ENCODE measurements at places on chromosomes 5 and 9. TPM values are rescaled to one million over a fixed set of nuclear protein-coding genes. Genes with fewer than 3 reads are reported as not detected.
A peak's percentile ranks its signal among the peaks of the same experiment; 100 is the strongest.

GRCh38 chr9:115328228-115328627 is 210.3 kb upstream of the TNC start:
- no peaks in the 10 kb centered on the region for H3K4me1 ChIP-seq
- H3K27me3 ChIP-seq, result no peaks in the 10 kb centered on the region
- no peak overlapping the region for H3K27ac ChIP-seq

- peaks cover 56% of the 10 kb centered on the region for H3K27me3 ChIP-seq
- H3K4me3 ChIP-seq, result no peak overlapping the region
- no peak for DNase-seq
- H3K27ac ChIP-seq, result no peak overlapping the region
- H3K4me1 ChIP-seq, result no peaks in the 10 kb centered on the region
These were observed 96.4 kb upstream of the SELENOP start for GRCh38 chr5:42908086-42908485.

DNA sequence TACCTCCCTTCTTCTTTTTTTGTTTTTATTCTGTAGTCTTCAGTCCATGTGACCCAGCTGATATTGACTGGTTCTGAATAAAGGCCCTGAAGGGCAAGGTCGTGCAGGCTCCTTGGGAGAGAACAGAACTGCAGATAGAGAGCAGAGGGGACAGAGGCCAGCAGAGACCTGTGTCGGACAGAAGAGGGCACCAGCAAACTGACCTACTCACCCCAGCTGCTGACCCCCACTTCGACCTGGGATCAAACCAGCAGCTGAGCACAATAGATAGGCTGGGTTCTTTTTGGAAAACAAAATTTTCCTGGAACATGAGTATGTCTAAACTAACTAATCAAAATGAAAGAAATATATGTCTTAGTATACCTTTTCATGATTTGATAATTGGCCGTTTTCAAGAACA is 695.1 kb downstream of the NR2F1-AS1 start:
- peak; percentile 75 for DNase-seq
- H3K27ac ChIP-seq, result no peak overlapping the region
- H3K27me3 ChIP-seq, result no peaks in the 10 kb centered on the region
- no peaks in the 10 kb centered on the region for H3K36me3 ChIP-seq
- H3K4me3 ChIP-seq, result no peak overlapping the region
- H3K4me1 ChIP-seq, result peaks cover 54% of the 10 kb centered on the region

DNA sequence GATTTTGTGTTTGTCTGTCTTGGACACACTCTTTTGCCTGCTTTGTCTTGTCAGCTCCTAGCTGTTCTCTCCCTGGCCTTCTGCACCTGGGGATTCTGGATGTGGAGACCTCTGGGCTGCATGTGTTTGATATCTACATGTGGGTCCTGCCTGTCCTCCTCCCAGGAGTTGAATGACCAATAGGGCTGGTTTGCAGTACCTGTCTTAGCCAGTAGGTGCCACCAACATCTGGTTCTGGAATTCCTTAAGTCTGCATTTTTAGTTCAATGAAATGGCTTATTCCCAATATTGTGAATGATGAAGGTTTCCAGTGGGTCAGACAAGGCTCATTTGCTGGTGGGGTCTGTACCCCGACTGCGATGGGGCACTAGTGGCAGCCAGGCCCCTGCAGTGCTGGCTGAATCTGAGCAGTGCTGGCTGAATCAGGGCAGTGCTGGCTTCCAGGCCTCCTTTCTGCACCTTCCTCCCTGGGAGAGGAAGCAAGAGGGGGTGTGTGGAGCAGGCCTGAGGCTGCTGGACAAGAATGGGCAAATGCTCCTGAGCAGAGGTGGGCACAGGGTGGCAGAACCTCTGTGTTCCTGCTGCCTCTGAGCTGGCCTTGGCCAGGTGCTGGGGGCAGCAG is 73.3 kb downstream of the RXRA start:
- H3K27me3 ChIP-seq, result no peaks in the 10 kb centered on the region
- no peaks in the 10 kb centered on the region for H3K36me3 ChIP-seq
- no peak overlapping the region for H3K4me3 ChIP-seq
- no peak for DNase-seq
- H3K27ac ChIP-seq, result no peak overlapping the region
- H3K4me1 ChIP-seq, result no peaks in the 10 kb centered on the region

DNA sequence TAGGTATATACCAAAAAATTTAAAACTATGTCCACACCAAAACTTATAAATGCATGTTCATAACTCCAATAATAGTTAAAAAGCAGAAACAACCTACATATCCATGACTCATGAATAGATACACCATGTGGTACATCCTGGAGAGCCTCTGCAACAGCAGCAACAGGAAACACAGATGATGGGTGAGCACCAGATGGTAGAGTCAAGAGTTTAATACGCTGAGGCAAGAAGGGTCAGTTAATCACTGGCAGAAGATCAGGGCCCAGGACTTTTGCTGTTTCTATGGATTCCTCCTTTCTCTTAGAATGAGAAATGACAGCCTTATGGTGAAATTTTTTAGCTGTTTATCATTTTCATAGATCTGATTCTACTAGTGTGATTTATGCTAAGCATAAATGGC is 351.8 kb upstream of the ADAMTSL1 start:
- H3K36me3 ChIP-seq, result no peaks in the 10 kb centered on the region
- no peak overlapping the region for H3K27ac ChIP-seq

DNA sequence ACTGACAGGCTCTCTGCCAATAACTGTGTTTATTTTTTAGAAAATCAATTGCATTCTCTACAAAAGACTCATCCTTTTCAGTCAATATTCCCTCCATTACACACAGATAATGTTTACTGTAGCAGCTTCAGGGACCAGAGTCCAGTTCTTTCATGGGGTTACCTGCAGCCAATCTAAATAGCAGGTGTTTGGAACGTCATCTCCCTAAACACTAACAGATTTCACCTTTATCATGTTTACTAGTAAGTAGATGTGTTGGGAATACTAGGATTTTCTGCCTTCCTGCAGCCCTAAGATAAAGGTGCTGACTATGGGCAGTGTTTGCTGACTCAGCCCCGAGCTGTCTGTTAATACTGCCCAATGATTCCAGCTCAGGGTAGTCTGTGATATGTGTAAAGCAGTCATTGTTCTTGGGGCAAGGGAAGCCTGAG is 447.0 kb downstream of the KIF4B start:
- no peaks in the 10 kb centered on the region for H3K27me3 ChIP-seq
- H3K4me3 ChIP-seq, result no peak overlapping the region
- no peak overlapping the region for H3K27ac ChIP-seq
- no peaks in the 10 kb centered on the region for H3K36me3 ChIP-seq
- H3K4me1 ChIP-seq, result peaks cover 10% of the 10 kb centered on the region

DNA sequence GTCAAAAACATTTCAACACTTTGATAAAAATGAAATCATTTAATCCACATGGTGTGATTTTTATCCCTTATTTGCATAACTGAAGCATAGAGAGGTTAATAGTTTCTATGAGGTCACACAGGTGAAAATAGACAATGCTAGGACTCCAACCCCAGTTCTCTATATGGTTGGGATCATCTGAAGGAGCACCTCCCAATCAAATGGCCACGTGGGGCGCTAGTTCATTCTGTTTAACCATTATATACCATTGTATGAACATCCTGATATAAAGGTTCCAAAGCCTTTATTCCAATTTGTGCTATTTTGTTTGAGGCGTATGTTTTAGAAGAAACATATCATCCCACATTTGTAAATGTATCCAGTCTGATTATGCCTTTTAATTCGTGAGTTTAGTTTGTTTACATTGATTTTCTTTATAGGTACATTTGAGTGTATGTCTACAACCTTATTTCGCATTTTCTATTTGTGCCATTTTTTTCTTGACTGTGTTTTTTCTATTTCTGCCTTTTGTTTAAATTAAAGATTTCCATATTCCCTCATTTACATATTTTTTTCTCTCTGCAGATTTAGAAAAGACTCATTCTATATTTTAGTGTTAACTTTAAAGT is 1092.0 kb downstream of the MAT2B start:
- no peaks in the 10 kb centered on the region for H3K4me1 ChIP-seq
- H3K4me3 ChIP-seq, result no peak overlapping the region
- H3K27ac ChIP-seq, result no peak overlapping the region

GRCh38 chr5:40594811-40595210 is 84.9 kb upstream of the PTGER4 start:
- DNase-seq, result no peak
- H3K36me3 ChIP-seq, result no peaks in the 10 kb centered on the region
- no peaks in the 10 kb centered on the region for H3K27me3 ChIP-seq
- H3K4me3 ChIP-seq, result no peak overlapping the region
- H3K4me1 ChIP-seq, result no peaks in the 10 kb centered on the region
- no peak overlapping the region for H3K27ac ChIP-seq

GRCh38 chr9:88828018-88828417 is 163.2 kb upstream of the S1PR3 start:
- DNase-seq, result no peak
- no peaks in the 10 kb centered on the region for H3K36me3 ChIP-seq
- no peaks in the 10 kb centered on the region for H3K27me3 ChIP-seq
- no peak overlapping the region for H3K27ac ChIP-seq
- no peaks in the 10 kb centered on the region for H3K4me1 ChIP-seq

GRCh38 chr9:38032266-38033110 is 36.5 kb downstream of the SHB start:
- no peaks in the 10 kb centered on the region for H3K36me3 ChIP-seq
- H3K27me3 ChIP-seq, result no peaks in the 10 kb centered on the region
- H3K4me3 ChIP-seq, result no peak overlapping the region
- no peaks in the 10 kb centered on the region for H3K4me1 ChIP-seq
- DNase-seq, result no peak
- no peak overlapping the region for H3K27ac ChIP-seq

DNA sequence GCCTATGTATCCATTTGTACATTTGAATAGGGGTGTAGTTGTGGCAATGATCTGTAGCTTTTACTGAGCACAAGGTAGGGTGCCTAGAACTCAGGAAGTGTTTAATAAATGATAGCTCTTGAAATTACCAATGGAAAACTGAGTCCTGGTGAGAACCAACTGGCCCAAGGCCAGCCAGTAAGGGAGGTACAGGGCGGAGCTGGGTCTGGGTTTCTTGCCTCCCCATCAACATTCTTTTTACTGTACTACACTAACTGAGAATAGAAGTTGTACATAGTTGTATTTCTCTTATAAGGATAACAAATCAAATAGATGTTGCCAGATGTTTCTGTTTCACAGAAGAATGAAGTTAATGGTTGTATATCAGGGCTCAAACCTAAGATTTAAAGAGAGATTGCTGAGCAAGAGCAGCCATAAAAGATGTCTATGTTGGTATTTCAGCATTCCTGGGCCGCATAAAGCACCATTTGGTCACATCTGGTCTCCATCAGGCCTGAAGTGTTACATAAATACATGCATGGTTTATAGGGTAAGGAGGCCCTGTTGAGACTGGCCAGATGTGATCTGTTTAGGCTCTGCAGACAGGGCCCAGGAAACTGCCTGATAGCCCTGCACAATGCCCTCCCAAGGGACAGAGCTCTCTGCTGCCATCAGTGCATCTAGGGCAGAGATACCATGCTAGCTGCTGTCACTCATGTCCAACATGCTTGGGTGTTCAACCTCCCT is 210.5 kb downstream of the NXNL2 start:
- DNase-seq, result no peak
- H3K27me3 ChIP-seq, result no peaks in the 10 kb centered on the region
- no peak overlapping the region for H3K4me3 ChIP-seq
- H3K36me3 ChIP-seq, result no peaks in the 10 kb centered on the region

DNA sequence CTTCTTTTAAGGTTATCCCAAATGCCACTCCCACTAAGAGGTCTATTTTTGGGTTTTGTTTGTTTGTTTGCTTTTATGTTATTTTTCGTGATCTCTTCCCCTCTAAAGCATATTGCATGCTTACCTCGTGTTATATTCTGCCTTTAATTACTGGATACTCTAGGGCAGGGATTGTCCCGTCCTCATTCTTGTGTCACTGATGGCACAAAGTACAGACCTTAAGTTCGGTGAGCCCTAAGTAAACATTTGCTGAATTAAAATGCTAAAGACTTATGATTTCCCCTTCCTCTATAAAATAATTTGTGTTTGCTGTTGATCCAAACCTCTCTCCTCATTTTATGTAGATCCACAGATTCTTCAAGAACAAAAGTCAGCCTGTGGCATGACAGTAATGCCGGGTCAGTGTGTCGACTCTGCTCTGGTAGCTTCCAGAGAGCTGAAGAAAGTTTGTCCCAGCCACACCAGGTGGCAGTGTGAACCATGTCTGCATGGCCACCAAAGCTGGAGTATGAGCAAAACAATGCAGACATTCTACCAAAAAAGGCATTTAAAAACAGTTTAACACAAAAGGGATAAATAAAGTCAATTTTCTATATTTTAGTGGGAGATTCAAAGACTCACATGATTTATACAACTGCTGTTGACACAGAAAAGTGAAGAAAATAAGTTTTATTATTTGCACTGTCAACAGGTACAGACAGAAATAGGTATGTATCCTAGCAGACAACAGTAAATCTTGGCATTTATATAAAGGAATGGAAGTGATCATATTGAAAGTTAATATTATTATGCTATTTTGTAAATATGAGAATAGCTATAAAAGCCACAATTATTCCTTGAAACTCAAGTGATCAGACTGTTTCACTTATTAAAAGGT is 17.9 kb upstream of the POC5 start:
- H3K27ac ChIP-seq, result no peak overlapping the region
- peak; percentile 58 for DNase-seq
- peaks cover 15% of the 10 kb centered on the region for H3K4me1 ChIP-seq
- no peaks in the 10 kb centered on the region for H3K27me3 ChIP-seq

- H3K36me3 ChIP-seq, result peaks cover 12% of the 10 kb centered on the region
- no peak overlapping the region for H3K4me3 ChIP-seq
These were observed 281.5 kb downstream of the EFNA5 start for GRCh38 chr5:107389130-107389774.

DNA sequence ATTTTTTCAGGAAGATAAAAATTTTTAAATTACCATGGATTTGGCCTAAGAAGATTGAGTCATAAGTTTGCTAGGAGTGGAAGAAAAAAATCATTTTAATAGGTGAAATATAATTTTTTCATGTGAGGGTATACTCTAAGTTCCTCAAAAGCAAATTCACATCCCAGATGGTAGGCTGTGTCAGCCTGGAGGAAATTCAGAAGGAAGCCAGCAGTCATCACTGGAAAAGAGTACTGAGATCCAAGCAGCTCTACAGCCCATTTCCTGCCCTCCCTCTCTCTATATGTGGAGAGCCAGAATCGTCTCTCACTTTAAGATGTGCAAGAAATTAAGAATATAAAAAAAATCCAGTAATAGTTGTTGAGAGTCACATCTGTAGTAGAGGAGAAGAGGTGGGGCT is 126.5 kb upstream of the CDH18 start:
- DNase-seq, result no peak
- H3K27me3 ChIP-seq, result no peaks in the 10 kb centered on the region
- H3K27ac ChIP-seq, result no peak overlapping the region
- no peaks in the 10 kb centered on the region for H3K36me3 ChIP-seq
- no peak overlapping the region for H3K4me3 ChIP-seq
- H3K4me1 ChIP-seq, result no peaks in the 10 kb centered on the region

GRCh38 chr9:124263213-124263612 is 5.5 kb downstream of the NEK6 start:
- no peaks in the 10 kb centered on the region for H3K27me3 ChIP-seq
- DNase-seq, result no peak
- no peaks in the 10 kb centered on the region for H3K36me3 ChIP-seq
- peaks cover 31% of the 10 kb centered on the region for H3K4me1 ChIP-seq
- H3K4me3 ChIP-seq, result peak overlapping the region; percentile 5
- H3K27ac ChIP-seq, result no peak overlapping the region

GRCh38 chr9:133127340-133127981 is 6.4 kb upstream of the RALGDS start:
- DNase-seq, result no peak
- H3K36me3 ChIP-seq, result no peaks in the 10 kb centered on the region
- H3K4me1 ChIP-seq, result no peaks in the 10 kb centered on the region
- H3K4me3 ChIP-seq, result no peak overlapping the region
- no peak overlapping the region for H3K27ac ChIP-seq

Gene SMAD5
- 102 TPM for total RNA-seq

Gene OSTF1
- 1.3 TPM for total RNA-seq

Gene INSL6
- not detected for total RNA-seq

Gene DDX46
- 54.9 TPM for total RNA-seq
